Stimulated activated CD4-positive, alpha-beta T cell treated with anti-CD3 and anti-CD28 coated beads, Interleukin-4, amount 100 ng/mL, for 1 hour (primary cell): ENCODE measurements at places on chromosomes 12 and 14.

DNA sequence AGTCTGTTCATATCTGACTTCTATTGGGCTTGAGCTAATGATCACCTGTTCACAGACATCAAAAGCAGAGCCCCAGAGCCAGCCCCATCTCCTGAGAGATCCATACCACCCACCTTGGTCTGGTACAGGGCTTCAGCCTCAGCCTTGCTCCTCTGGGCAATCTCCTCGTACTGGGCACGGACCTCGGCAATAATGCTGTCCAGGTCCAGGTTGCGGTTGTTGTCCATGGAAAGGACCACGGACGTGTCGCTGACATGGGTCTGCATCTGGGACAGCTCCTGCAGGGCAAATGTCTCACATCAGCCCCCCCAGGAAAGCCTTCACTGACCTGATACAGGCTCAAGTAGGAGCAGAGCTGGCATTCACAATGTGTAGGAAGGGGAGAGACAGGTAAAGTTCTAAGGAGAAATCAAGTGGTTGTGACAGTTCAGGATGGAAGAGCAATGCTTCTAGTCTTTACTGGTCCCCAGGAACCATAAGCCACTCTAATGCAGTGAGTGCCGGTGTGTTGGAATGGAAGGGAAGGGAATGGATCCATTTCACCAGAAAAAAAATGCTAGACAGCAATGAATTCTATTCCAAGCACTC is 5.2 kb downstream of the KRT4 start:
- DNase-seq = no peak

DNA sequence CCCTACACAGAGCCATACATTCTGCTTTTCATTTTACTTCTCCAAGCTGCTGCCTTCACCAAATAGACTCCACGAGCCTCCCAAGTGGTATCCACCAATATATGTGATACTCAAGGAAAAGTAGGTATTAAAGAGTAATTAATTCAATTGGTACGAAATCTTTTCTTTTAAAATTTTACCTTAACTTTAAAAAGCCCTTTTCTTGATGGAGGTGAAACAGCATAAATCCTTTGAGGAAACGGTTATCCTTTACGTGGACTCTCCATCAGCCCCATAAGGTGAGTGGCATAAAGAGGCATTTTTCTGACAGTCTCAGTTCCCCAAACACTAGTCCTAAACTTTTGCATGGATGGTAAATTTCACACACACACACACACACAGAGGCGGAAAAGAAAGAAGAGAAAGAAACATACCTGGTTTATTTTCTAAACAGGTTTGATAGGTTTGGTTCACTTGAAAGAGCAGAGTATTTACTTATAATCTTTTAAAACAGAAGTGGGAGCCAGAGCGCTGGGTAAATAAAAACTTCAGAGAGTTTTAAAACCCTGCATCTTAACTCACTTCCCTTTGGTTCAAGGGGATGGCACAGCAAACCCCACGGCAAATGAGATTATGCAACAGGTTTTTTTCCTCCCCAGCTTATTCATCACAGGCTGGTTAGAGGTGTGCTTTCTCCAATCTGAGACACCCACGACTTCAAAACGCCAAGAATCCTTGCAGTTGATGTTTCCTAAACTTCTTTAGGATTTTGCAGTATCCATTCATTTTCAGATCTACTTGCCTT is 1.9 kb downstream of the DUSP16 start:
- DNase-seq = peak; percentile 27

- DNase-seq = no peak
Observed at GRCh38 chr12:129169928-129170327, 316.6 kb downstream of the GLT1D1 start.

- DNase-seq = no peak
Observed at GRCh38 chr14:75254901-75255584, 23.6 kb upstream of the FOS start.

DNA sequence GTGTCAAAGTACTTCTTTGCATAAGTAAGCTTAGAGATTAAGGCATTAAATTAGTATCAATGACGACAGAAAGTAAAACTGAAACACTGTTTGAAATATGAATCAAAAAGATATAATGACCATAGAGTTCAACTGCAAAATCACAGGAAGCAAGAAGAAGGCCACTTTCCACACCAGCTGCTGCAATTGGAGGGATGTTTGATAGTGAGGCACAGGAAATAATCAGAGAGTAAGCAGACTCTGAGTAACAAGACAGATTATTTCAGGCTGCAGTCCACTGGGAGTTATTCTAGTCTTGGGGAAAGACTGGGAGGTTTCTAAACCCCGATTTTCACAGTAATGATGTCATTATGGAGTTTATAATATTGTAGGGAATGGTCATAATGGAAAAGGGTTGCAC is 12.9 kb downstream of the MDGA2 start:
- DNase-seq = no peak

DNA sequence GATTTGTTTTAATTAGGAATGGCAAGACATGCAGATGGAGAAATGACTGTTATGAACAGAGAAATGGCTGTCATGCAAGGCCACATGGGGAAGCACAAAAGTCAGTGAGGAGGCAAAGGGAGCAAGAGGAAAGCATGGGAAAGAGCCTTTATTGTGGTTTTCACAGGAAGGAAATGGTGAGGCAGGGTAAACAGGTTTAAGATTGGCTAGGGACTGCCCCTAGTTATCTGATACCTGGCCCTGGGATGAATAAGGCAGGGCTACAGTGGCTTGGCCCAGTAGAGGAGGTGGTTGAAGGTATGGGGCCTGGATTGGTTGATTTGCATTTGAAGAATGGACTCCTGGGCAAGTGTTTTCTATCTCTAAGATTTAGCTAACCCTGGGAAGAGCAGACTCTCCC is 168.7 kb upstream of the CNOT2 start:
- no peak for DNase-seq

DNA sequence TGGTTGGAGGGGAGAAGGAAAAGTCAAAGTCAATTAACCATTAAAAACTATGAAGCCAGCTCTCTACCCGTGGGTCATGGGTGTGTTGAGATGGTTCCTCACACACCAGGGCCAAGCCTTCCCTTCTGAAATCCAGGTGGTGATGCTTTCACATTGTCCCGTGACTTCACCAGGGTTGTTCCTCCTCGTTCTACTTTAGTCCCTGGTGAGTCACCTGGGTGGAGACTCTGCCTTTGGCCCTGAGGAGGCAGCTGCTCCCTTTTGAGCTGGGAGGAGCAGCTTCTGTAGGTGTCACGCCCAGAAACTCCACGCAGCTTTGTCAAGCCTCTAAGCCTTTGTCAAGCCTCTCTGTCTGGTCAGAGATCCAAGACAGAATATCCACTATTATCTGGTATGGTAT is 348.3 kb downstream of the BMP4 start:
- DNase-seq = no peak

- no peak for DNase-seq
Observed at GRCh38 chr14:56081139-56081538, 37.1 kb upstream of the PELI2 start.

DNA sequence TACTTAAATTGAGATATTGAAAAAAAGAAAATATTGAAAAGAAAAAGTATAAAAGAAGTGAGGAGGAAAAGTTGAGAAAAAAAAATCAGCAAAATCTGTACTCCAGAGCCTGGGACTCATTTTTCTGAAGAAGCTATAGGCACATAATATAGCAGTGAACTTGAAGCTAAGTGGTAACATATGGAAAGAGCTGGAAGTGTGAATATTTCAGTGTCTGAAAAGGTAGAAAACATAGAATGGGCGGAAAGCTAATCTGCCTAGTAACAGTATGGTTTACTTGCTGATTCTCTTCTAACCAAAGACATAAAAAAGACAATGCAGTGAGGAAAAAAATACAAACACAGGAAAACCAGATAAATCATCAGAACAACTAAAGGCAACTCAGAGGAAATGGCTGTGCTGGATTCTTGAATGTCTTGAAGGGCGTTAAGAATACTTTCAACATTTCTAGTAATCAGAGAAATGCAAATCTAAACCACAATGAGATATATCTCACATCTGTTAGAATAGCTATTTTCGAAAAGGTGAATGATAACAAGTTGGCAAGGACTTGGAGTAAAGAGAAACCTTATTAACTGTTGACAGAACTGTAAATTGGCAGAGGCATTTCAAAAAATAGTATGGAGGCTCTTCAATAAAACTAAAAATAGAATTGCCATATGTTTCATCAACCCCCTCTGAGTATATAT is 784.6 kb downstream of the LRFN5 start:
- DNase-seq = no peak

DNA sequence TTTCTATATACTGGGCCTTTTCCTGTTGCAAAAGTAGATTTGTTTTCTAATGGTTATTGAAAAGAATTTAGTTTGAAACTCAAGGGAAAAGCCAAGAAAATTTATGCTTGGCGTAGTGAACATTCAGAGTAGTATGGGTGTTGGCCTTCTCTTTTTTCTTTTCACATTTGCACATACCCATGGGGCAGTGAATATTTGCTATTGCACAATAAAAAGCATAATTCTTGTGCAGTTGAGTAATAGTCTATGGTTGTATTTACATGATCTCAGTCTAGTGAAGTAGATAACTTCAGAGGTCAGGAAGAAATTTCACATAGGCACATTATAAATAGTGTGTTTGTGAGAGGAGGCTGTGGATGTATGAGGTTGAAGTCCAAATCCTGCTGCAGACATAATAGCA is 158.1 kb downstream of the FLRT2 start:
- no peak for DNase-seq

DNA sequence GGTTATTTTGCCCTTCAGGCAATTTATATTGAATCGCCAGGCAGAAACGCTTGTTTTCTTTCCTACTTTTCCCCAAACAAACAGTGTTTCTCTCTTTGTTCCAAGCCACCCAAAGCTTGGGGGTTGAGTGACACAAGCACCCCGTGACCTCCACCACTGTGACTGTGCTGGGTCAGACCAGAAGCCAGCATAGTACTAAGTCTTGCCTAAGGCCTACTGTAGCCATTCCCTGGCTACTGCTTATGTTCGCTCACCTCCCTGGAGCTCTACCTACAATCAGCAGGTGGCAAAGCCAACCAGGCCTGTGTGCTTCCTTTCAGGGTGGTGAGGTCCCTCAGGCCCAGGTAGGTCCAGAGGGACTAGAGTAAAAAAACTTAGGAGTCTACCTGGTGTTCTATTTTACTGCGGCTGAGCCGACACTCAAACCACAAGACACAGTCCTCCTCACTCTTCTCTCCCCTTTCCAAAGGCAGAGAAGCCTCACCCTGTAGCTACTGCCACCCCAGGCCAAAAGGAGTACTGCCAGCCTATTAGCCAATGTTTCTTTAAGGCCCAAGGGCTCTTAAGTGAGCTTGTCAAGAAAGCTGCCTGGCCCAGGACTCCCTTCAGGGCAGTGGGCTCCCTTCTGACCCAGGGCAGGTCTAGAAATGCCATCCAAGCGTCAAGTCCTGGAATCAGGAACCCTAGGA is 411.8 kb upstream of the MIS18BP1 start:
- no peak for DNase-seq

DNA sequence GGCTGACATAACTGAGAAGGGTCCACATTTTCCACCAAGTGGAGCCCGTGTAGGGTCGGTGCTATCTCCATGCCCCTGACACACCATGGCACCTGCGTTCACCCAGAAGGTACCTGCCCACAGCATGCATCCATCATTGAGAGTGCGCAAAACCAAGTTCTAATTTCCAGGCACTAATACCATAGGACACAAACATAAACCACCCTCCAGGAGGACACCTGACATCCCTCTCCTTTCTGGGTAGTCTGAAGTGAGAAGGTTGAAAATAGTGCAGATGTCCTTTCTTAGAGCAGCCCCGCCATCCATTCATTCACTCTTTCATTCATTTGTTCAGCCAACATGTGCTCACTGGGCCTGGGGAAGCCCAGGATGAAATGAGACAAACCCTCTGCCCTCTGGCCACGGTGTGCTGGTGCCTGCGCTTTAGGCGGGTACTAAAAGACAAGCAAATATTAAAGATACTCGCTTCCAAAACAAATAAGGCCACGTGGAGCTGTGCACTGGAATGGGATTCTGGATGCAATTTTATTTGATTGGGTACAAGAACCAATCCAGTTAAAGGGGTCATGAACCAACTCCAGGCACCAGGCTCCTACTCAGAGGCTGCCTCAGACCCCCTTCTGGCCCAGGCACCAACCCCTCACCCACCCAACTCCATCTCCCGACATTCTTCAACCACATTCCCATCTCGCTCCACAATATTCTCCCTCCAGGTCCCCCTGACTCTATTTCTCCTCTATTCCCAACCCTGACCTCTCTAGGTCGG is 1.2 kb downstream of the TTC7B start:
- DNase-seq = no peak

GRCh38 chr12:92312463-92312964 is 166.9 kb upstream of the BTG1 start:
- DNase-seq = no peak

DNA sequence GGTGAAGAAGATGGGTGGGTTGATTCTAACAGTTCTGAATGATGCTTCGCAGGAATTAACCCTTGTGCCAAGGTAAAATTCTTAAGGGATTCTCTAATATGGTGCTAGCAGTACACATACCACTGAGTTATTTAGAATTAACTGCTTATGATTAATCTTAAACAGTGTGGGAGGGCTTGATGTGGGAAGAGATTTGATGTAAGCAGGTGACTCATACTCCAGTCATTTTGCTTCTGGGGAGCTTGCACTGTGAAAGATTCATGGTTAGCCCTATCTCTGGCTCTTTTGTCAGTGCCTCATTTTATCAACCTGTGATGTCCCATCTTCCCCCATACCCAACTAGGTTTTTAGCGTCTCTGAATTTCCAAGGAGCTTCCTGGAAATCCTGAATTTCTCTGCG is 83.8 kb downstream of the NRXN3 start:
- DNase-seq = no peak

- DNase-seq = no peak
Observed at GRCh38 chr12:31000751-31001150, 72.9 kb upstream of the DDX11 start.

DNA sequence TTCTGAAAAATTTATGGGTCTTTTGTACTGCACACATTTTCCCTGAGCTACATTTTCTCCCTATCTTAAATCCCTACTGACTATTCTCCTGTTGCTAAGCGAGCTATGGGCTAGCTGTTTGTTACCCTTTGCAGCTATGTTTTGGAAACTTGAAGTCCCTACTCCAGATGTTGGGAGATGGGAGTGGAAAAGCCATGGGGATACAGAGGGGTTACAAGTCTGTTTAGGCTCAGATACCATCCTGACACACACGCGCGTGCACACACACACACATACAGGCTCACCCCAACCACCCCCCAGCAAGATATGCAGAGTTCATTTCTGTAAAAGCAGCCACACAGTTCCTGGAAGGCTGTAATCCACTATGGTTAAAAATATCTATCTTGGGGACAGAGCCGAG is 15.8 kb downstream of the ATP5MC2 start:
- no peak for DNase-seq

- DNase-seq = peak; percentile 35
Observed at GRCh38 chr12:6056406-6057240, 67.8 kb downstream of the VWF start.
